ENCODE measurements at places on chromosomes 1 and 21.

DNA sequence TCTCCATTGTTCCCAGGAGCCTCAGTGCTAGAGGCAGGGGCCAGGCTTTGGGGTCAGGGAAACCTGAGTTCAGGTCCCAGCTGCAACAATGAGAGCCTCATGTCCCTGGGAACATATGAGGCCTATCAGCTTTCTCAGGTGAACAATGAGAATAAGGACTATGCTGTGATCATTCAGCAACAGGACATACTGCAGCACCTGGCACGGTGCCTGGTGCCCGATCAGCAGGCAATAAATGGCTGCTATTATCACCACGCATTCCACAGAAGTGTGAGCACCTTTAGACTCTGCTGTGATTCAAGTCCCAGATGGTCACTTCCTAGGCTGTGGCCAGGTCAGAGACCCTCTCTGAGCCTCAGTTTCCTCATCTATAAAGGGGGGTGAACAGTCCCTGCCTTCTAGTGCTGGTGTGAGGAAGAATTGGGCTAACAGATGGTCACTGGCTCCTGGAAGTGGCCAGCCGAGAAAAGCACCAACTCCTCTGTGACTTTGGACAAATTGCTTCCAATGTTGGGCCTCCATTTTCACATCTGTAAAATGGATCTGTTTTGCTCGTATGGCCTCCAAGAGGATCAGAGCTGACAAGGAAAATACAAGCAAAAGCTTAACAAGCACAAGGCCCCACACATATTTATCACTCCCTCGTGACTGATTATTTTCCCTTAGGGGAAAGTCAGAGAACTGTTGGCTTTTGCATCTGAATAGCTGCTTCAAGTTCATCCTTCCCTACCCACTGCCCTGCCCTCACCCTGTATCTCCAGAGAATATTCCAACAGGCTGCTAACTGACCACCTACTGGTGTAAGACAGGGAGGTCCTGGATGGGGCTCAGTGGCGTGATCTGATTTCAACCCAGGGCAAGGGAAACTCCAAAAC is 1.1 kb downstream of the SLC5A9 start:
- H3K27ac ChIP-seq, result no peak overlapping the region
- no peak overlapping the region for H3K4me3 ChIP-seq

DNA sequence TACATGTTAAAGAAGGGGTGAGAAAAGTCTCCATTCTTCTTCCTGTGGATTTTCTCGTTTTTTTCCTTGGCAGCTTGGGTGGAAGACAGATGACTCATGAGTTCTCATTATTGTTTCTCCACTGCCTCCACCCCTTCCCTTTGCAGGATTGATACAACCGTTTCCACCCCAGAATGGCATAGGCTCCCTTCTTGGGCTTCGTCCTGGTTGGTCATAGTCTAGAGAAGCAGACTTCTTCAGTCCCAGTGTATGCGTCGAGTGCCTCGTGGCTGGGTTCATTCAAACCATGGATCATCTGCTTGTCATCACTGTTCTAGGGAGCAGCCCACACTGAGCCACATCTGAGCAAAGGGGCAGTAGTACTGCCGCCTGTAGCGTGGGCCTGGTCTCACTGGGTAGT is 13.7 kb downstream of the PTGFRN start:
- H3K36me3 ChIP-seq, result peaks cover 19% of the 10 kb centered on the region
- no peak for DNase-seq
- H3K4me3 ChIP-seq, result no peak overlapping the region
- no peak overlapping the region for H3K27ac ChIP-seq
- H3K27me3 ChIP-seq, result peaks cover 3% of the 10 kb centered on the region

- no peak for DNase-seq
- H3K4me1 ChIP-seq, result peaks cover 56% of the 10 kb centered on the region
- H3K36me3 ChIP-seq, result peaks cover 20% of the 10 kb centered on the region
These were observed 1.0 kb downstream of the KRTCAP2 start for GRCh38 chr1:155171836-155172731.

GRCh38 chr1:224052772-224053171 is 61.1 kb upstream of the FBXO28 start:
- no peaks in the 10 kb centered on the region for H3K36me3 ChIP-seq
- no peak for DNase-seq
- peaks cover 5% of the 10 kb centered on the region for H3K4me1 ChIP-seq
- peaks cover 4% of the 10 kb centered on the region for H3K27me3 ChIP-seq
- no peak overlapping the region for H3K4me3 ChIP-seq
- no peak overlapping the region for H3K27ac ChIP-seq

DNA sequence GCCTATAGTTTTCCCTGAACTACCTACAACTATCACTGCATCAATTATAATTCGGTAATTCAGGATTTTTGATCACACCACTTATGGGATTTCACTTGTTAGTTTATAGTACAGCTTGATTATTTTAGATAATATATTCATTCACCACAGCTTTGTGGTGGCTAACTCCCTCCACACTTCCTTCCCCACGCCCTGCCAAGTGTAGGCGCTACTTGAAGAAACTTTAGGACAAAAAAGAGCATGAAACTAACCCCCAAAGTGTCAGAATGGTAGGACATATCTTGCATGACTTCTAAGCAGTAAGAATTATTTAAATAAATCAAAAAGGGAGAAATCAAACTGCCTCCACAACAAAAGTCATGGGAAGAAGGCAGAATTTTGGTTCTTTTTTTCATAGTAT is 70.1 kb downstream of the LHX9 start:
- H3K27ac ChIP-seq, result no peak overlapping the region
- no peaks in the 10 kb centered on the region for H3K36me3 ChIP-seq
- DNase-seq, result no peak
- H3K4me1 ChIP-seq, result no peaks in the 10 kb centered on the region
- no peak overlapping the region for H3K4me3 ChIP-seq

GRCh38 chr21:35265170-35265877 is 216.2 kb upstream of the RUNX1 start:
- no peaks in the 10 kb centered on the region for H3K36me3 ChIP-seq
- no peak overlapping the region for H3K27ac ChIP-seq
- no peak overlapping the region for H3K4me3 ChIP-seq
- H3K4me1 ChIP-seq, result no peaks in the 10 kb centered on the region
- DNase-seq, result no peak

- peaks cover 50% of the 10 kb centered on the region for H3K27me3 ChIP-seq
- peaks cover 10% of the 10 kb centered on the region for H3K36me3 ChIP-seq
- peak overlapping the region; percentile 72 for H3K4me3 ChIP-seq
- peaks cover 12% of the 10 kb centered on the region for H3K4me1 ChIP-seq
These were observed 20.4 kb downstream of the AGRN start for GRCh38 chr1:1040004-1040991.

DNA sequence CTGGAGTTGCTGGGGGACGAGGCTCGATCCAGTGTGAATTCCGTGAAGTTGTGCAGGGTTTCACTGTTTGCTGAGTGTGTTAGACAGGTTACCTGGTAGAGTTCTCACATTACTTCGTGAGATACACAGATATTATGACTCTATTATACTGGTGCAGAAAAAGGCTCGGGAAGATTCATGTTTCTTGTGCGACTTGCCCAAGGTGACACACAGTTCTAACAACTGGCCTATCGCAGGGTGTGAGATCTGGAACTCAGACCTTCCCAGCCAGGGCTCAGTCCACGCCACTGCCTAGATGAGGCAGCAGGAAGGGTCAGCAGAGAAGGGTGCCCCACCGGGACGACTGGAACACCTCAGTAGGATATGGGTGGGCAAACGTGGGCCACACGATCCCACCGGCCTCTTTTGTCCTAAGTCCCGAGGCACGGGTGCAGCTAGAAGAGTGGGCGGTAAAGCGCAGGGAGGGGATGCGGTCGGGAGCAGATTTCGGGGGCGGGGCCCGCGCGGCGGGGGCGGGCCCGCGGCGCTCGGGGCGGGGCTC is 296 bp upstream of the RNPEP start:
- H3K36me3 ChIP-seq, result no peaks in the 10 kb centered on the region
- peaks cover 6% of the 10 kb centered on the region for H3K27me3 ChIP-seq
- DNase-seq, result peak; percentile 88
- peak overlapping the region; percentile 90 for H3K4me3 ChIP-seq
- H3K4me1 ChIP-seq, result peaks cover 30% of the 10 kb centered on the region
- no peak overlapping the region for H3K27ac ChIP-seq

Data from nephron progenitor cell (in vitro differentiated cells).